ENCODE measurements at places on chromosomes 13 and 19.

- DNase-seq = no peak
These were observed 253.3 kb downstream of the KCNRG start for GRCh38 chr13:50268500-50268899.

DNA sequence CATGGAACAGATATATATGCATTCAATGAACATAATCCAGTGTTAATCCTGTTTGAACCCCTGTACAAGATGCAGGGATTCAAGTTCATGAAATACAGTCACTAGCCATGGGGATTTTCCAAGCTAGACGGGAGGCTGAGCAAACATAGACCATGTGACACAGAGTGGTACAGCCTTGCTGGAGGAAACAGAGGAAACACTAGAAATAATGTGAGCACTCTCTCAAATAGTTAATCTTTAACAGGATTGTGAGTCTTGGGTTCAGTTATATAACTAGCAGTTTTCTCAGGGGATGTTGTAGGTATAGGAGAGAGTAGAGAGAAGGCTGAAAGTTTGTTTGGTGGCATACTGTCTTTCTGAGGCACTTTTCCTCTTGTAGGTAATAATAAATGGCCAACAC is 13.9 kb upstream of the LGALS16 start:
- DNase-seq = no peak

DNA sequence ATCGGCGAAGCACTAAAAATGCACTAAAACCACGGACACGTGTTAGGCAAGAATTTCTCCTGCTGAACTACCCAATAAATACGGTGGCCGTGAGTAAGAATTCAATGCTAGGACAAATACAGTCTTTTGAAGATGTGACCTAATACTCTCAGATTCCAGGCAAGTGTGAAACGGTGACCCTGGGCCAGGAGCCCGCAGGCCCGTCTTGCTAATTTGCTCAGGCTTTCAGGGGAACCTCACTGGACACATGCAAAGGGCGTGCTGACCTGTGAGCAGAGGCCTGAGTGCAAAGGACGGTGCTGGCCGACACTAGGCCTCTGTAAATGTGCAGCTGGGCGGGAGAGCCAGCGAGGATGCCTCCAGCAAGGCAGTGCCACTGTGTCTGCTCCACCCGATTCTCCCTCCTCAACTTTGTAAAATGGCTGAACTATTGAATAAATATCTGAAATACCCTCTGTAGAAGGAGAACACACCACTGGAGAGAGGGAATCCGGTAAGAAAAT is 70.1 kb downstream of the STK24 start:
- DNase-seq = no peak

DNA sequence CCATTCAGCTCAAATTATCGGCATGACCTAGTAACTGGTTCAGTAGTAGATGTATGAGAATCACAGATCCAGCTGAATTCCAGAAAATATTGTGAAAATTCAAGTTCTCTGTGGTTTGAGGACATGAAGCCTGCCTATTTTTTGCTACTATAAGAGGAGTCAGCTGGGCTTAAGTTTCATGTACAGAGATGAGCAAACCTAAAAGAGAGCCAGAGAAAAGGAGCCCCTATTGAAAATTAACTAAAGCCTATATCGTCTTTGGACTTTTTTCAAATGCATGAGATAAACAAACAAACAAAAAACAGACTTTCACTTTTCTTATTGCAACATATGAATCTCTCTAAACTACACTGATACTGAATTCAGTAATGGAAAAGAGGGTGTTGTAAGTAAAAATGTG is 106.8 kb upstream of the SPRY2 start:
- no peak for DNase-seq

- no peak for DNase-seq
These were observed 7.1 kb downstream of the GPR108 start for GRCh38 chr19:6730153-6730804.

All from cerebellar nuclear complex (tissue), 1 donor.